Body of pancreas (tissue), 4 donors: ENCODE measurements at places on chromosomes 7 and 10.
A peak's percentile ranks its signal among the peaks of the same experiment; 100 is the strongest.

DNA sequence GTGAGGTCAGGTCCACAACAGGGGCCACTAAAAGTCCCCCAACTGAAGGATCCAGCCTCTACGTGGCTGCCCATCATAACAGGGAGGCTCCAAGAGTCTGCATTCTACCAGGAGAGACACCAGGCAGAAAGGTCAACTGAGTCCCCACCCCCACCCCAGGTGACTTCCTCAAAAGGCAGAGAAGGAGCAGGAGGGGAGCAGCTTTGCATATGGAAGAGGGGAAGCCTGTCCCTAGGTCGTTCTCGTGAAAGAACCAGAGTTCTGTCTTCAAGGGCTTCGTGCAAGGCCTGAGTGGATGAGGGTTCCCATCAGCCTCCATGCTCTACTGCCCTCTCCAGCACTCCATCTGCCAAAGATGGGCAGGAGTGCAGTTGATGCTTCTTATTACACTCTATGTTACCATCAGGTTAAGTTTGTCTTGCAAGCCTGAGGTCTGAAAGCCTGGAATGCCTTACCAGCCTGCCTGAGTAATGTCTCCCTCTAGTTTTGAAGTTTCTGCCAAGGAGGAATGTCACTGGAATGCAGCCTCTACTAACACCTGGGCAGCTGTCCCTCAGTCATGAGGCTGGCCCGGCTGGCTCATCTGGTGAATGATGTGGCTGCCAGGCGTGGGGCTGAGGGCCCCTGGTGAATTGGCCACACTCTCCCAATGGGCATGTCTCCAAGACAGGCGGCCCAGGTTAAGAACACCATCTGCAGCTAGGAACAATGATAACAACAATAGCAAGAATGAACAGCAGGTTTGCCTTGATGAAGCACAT lies 54.3 kb upstream of the SMNDC1 start:
- DNase-seq = peak; percentile 81

GRCh38 chr10:76082232-76082631 lies 650.8 kb downstream of the LRMDA start:
- DNase-seq = no peak

DNA sequence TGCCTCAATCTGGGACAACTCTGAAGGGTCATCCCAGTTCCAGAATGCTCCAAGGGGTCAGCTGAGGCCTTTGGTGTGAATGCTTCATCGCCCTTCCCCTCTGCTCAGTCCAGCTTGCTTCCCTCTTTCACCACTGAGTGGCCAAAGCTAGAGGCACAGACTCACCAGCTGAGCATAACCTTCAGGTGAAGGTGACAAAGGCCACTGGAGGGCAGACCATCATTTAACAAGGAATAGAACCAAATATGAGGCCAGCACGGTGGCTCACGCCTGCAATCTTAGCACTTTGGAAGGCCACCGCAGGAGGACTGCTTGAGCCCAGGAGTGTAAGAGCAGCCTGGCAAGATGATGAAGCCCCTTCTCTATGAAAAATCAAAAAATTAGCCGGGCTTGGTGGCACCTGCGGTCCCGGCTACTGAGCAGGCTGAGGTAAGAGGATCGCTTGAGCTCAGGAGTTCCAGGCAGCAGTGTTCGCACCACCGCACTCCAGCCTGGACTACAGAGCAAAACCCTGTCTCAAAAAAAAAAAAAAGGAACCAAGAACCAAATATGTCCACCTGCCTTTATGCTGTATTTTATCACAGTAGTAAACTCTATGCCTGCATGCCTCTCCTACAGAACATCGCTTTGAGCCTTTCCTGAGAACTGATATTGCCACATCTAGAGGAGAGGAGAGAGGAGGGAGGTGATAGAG lies 13.4 kb downstream of the PRKAG2 start:
- DNase-seq = no peak

DNA sequence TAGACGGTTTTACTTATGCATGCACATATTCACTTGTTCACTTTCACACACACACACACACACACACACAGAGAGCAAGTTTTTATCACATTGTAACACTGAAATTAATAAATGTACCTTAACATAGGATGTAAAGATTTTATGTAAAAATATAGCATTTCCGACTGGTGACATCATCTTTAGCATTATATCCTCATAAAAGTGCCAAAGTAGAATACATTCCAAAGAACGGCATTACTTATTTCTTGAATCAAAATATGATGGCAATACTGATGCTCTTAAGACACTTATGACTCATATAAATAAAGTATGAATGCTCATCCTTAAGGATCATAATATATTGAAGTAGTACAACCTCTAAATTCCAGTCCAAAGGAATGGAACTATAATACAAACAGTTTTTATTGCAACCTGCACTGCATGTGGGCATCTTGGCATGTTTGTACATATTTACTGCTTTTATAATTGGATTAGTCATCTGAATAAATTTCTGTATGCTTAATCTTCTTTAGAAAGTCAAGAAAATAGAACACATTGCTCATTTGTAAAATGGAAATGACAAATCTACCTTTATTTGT lies 290.0 kb upstream of the SEMA3A start:
- no peak for DNase-seq

DNA sequence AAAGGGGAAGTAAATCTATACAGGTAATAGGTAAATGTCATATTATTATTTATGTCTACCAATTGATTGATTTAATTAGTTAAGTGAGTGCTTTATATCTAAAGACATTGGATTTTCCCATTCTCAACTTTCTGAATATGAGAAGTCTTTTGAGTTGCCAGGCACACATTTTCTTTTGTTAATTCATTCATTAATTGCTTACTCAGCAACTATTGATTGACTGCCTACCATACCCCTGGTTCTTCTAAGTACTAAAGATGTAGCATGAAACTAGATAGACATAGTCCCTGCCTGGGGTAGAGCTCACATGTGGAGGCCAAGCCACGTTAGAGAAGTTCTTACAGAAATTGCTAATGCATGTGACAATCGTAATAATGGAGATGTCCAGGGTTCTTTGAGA lies 253.1 kb upstream of the LYZL1 start:
- DNase-seq = no peak

- DNase-seq = no peak
Observed at GRCh38 chr10:80599424-80599847, 61.7 kb downstream of the SH2D4B start.

DNA sequence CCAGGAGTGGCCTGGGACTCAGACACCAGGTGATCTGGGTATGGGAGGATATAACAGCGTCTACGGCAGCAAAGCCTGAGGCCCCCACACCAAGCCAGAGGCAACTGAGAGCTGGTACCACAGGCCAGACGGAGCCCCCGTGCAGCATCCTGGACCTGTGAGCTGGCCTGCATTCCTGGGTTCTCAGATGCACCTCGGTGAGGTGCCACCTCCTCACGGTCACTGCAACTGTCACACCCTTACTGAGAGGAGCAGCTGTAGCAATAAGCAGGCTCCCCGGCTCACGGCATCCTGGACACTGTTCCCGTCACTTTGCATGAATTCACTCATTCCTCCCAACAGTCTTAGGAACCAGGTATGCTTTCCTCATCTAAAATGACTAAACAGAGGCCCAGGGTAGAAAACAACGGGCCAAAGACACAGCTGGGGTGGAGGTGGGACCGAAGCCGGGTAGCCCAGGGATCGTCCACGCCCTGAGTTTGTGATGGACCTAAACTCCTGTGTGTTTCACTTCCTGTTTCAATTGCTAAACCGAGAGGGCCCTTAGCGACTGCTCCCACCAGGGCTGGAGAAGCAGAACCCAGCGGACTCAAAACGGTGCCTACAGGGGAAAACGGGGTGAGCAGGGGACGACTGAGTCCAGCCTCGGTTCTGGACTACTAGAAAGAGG lies 98.7 kb downstream of the CTBP2 start:
- no peak for DNase-seq

- peak; percentile 52 for DNase-seq
Observed at GRCh38 chr10:75111907-75112679, 637 bp downstream of the SAMD8 start.
